ENCODE measurements at places on chromosomes 12 and 14.

GRCh38 chr14:23468704-23469126 lies 788 bp upstream of the NGDN start:
- no peak for DNase-seq

GRCh38 chr12:50400104-50400637 lies 514 bp upstream of the LARP4 start:
- no peak for DNase-seq

GRCh38 chr14:45793081-45793480 lies 540.1 kb upstream of the MIS18BP1 start:
- no peak for DNase-seq

GRCh38 chr14:55968741-55969140 lies 149.5 kb upstream of the PELI2 start:
- DNase-seq = no peak

DNA sequence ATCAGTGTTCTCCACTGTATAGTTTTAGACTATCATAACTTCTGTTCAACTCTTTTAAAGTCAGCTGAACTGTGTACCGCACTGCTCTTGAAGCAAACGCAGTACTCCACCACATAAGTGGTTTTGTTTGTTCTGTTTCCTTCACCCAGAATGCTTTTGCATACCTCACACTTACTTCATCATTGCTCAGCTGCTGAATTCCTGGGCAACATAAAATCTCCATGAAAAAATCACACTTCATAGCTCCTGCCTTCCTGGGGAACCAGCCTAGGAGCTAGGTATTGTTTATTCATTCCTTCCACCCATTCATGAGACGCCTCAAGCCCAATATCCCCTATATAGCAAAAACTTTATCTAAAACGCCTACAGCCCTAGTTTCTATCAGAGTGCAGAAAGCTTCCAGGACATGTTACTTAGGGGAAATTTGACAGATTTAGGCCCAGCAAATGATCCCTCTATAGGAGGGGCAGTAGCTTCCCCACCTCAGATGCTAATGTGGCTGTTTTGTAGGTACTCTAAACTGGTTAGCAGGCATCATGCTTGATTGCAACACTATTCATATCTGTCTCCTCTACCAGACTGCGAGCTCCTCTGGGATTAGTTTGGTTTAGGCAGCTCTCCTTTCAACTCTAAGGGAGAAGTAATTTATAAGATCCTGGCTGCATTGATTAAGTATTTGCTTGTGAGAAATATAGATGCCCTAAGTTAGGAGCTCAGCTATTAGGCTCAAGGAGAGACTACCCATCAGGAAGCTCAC lies 44.5 kb downstream of the LRRC9 start:
- no peak for DNase-seq

GRCh38 chr12:14714437-14714836 lies 18.0 kb upstream of the GUCY2C start:
- DNase-seq = no peak
